NCI-H1930 (cell line): ENCODE measurements at places on chromosomes 4 and X.
A peak's percentile ranks its signal among the peaks of the same experiment; 100 is the strongest.

- DNase-seq, result no peak
Measured at GRCh38 chr4:78780093-78780492, 3.9 kb downstream of the BMP2K start.

DNA sequence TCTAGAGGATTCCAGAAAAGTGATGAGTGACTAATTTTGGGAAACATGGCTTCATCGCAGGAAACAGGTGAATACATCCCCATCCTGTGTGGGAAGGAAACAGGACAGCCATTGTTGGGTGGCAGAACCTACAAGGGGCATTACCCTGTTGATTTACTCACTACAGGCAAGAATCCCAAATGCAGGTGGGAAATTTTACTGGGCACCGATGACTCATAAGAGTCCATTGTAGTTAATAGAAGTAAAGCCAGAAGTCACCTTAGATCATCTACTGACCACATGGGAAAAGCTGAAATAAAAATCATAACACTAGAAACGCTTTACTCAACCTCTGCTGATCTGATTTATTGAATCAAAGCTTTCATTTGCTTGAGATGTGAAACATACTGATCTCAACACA, 136.4 kb downstream of the TRIML1 start:
- no peak for DNase-seq

GRCh38 chrX:10855845-10856244, 235.5 kb upstream of the MID1 start:
- no peak for DNase-seq

- DNase-seq, result no peak
Measured at GRCh38 chrX:31702222-31702621, 630.4 kb upstream of the FTHL17 start.

- DNase-seq, result no peak
Measured at GRCh38 chr4:145177906-145178538, 2.4 kb downstream of the OTUD4 start.

DNA sequence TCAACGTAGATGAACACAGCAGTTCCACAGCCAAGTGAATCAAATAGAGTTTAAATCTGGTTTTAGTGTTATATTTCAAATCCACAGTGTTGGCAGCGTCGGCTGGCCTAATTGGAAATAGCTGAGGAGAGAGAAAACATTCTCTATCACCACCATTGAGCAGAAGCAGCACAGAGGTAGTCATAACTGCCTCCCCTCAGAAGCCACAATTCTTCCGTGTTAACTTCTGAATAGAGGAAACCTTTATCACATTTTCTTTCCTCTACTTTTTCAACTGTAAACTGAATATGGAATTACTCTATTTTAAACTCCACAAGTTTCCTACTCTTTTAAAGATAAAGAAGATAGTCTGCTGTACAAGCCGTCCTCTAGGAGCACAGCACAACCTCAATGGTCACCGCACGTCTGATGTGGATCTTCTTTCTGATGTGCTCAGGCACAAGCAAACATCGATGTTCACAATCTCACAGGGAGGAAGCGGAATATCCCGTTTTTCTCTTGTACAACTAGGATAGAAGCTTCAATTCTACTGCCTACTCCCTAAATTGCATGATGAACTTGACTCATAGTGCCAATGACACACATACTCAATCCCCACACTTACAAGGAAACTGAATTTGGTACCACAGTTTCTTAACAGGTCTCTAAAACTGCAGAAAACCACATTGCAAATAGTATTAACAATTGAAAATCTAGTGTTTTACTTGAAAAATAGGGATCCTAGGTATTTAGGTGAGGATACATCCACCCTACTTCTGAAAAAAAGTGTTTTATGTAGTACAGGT, 217.8 kb upstream of the ETNPPL start:
- no peak for DNase-seq

DNA sequence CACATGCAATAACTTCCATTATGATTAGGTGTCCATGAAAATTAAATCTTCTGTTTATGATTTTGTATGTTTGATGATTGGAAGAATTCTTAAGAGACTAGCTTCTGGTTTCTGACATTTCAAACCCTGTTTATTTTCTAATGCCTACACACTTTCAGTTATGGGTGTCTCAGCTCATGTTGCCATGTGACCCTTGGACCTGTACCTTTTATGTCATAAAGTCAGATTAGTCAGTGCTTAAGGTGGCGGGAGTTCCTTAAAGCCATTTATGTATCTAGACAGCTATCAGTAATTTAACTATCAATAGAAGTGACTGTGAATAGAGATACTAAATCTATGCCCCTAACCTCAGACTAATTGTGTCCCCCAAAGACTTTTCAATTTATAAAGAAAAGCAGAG, 155.6 kb downstream of the GBA3 start:
- DNase-seq, result no peak

DNA sequence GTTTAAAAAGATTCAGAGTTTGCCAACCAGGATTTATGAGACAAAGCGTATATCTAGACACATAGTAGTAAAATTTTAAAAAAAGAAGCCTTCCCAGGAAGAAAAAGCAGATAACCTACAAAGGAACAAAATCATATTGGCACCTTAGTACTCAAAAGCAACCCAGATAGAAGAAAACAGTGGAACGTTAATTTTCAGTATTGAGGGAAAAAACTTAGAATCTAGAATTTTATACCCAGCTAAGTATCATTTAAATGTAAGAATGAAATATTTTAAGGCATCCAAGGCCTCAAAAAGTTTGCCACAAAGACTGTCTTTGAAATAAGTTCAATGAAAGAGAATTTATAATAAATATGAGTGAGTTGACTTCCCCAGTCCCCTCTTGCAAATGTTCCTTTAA, 96.5 kb upstream of the EOLA2 start:
- DNase-seq, result no peak

DNA sequence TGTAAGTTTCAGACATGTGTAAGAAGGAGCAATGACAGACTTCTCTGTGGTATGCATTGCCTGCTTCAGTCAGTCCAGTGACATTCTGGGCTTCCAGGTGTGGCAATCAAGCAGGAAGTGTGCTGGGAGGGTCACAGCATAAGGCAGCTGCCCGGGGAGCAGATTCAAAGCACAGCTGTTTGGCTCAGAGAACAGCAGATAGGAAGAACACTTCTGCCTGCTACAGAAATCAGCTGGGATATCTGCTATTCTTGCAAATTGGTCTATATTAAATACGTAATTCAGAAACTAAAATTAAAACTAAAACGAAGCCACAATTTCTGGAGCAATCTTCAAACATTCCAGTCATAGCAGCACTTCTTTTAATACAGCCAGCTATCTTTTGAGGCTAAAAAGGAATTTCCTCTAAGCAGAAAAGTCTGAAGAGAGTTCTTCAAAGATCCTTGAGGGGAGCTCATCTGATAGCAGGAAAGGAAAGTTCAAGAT, 47.5 kb upstream of the GALNT7 start:
- DNase-seq, result no peak

GRCh38 chrX:15758140-15758539, 20.1 kb downstream of the CA5B start:
- no peak for DNase-seq

GRCh38 chr4:123943976-123944375, 547.4 kb downstream of the SPRY1 start:
- no peak for DNase-seq

- DNase-seq, result peak; percentile 36
Measured at GRCh38 chr4:84855774-84856173, 110.7 kb downstream of the WDFY3 start.

- DNase-seq, result no peak
Measured at GRCh38 chr4:184612074-184612473, 37.2 kb downstream of the CASP3 start.

- no peak for DNase-seq
Measured at GRCh38 chr4:142728233-142728632, 117.9 kb downstream of the INPP4B start.

DNA sequence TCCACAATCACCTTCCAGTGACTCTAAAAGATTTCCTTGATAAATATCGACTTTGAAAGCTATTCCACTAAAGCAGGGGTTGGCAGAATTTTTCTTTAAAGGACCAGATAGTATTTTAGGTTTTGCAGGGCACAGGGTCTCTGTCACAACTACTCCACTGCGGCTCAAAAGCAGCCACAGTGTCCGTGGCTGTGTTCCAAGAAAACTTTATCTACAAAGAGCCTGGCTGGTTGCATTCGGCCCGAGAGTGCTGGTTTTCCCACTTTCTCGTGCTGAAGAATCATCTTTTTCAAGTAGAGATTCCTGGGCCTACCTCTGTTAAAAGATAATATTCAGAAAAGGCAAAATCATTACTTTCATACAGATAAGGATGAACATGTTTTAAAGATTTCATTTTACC, 55.6 kb downstream of the TSPAN7 start:
- no peak for DNase-seq

- no peak for DNase-seq
Measured at GRCh38 chr4:36133658-36134057, 110.7 kb downstream of the ARAP2 start.

DNA sequence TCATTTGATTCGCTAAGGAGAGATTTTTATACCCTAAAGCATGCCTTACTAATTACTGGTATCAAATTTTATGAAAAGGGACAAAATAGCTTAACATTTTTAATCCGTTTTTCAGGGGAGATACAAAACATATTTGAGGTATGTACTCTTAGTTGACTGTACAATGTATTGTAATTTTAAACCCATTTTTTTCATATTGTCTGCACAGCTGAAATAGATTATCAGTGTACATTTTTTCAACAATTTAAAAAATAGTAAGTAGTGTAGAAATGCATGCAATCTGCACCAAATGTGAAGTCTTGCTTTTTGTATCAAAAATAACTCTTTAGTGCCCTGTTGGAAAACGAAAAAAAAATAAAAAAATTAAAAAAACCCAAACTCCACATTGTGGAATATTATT, 82.2 kb downstream of the TENM3 start:
- no peak for DNase-seq

GRCh38 chrX:13778916-13779315, 38.0 kb downstream of the GPM6B start:
- no peak for DNase-seq

GRCh38 chrX:71111141-71111843, at the start of gene IL2RG:
Gene IL2RG (minus strand): TSS chrX:71111577. CDS start chrX:71111539, 38 bp downstream.
- DNase-seq, result no peak

DNA sequence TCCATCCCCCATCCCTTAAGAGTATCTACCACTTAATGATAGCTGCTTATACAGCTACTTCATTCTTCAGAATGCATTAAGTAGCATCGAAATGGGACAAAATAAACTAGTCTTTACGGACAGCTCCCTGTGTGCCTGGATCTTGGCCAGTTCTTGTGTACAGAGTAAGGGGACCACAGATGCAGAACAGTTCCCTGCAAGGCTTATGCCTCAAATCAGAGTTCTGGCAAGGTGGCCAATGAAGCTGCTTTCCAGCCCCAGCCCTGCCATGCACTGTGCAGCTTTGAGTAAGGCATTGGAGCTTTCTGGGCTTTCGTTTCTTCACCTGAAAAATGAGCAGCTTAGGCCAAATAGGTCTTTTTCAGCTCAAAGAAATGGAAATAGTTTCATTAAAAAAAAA, 14.2 kb downstream of the CLNK start:
- DNase-seq, result no peak

GRCh38 chr4:176755001-176755400, 37.7 kb downstream of the VEGFC start:
- no peak for DNase-seq

DNA sequence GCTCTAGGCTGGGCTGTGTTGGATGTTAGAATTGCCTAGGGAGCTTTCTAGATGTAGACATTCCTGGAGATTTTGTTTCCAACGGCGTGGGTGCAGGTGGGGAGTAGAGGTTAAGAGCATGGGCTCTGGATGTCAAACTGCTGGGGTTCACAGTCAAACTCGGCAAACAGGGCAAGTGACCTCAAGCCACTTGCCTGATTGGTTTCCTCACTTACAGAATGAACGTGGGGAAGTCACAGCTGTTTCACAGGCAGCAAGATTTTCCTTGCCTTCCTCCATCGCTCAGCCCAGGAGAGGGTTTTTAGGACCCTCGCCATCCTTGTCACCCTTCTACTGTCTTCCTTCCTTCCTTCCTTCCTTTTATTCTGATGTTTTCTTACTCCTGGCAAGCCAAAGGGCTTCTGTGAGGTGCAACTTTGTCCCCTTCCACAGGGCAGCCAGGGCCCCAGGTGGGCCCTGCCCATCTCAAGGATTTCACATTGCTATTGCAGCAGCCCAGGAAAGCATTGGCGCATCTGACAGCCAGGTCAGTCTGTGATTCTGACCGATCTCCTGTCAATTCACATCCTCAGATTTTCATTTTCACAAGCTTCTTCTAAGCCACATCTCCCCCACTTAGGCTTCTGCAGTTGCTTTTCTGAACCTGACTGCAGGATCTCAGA, 7.0 kb downstream of the RTL5 start:
- no peak for DNase-seq

DNA sequence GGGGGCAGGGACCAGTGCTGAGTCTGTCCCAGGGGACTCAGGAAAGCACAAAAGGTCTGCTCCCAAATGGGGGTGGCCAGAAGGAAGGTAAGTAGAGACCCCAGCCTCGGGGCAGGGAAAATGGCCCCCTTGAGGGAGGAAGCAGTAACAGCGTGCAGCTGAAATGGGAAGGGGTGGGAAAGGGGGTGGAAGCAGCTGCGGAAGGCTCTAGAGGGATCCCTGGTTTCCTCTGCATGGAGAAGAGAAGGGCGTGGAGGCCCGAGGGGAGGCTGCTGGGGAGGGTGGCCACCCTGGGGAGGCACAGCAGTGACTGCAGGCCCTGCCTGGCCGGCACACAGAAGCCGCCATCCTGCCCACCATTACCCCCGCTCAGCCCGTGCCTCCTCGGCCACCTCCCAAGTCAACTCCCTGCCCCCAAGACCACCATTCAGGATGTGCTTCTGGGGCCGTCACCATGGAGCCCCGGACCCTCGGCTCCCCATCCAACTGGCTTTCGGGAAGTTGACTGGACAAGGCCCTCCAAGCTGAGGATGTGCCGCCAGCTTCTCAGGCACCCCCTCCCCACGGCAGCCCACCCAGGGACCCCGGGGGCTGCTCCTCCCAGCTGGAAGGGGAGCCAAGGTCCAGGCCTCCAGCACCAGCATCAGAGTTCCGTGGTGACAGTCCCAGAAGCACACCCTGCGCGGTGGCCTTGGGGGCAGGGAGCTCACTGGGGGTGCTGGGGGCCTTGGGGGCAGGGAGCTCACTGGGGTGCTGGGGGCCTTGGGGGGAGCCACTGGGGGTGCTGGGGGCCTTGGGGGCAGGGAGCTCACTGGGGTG, 23.6 kb downstream of the CFAP99 start:
- no peak for DNase-seq

- no peak for DNase-seq
Measured at GRCh38 chr4:77605210-77605902, at the start of gene CXCL13. Gene CXCL13 (plus strand): TSS chr4:77605820. CDS start chr4:77605866, 46 bp downstream.

DNA sequence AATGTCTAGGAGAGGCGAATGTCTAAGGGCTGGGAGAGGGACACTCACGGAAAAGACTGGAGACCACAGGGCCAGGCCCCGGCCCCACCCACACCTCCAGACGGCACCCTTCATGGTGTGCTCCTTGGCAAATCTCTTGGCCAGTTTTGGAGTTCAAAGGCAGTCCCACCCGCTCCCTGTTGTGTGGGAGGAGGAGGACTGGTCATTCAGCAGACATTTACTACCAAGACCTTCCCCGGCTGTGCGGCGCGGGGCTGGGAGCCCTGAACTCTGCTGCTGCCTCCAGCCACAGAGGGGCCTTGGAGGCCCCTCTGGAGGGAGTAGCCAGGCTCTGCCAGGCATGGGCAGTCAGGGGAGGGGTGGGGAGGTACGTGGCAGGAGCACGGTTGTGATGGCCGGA, 8.7 kb upstream of the TBC1D14 start:
- no peak for DNase-seq
